Activated naive CD8-positive, alpha-beta T cell treated with anti-CD3 and anti-CD28 coated beads, Interleukin-2, amount 50 U/mL, for 16 hours (primary cell): ENCODE measurements at places on chromosomes 7 and 10.

GRCh38 chr7:105819559-105819958, 56.8 kb downstream of the ATXN7L1 start:
- no peak for DNase-seq

DNA sequence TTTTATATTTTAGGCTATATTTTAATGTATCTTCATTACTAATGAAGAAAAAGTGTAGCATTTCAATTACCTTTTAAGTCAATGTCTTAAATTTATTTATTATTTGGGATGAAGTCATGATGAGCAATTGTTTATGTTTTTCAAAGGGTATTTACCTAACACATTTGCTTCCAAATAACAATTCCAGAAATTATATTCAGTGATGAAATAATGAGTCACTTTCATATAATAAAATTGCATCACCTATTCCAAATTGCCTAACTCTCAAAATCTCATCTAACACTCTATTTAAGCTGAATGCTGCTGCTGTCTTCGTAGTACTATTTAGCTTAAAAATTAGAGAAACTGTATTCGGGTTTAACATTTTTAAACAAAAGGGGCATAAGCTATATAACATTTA, 97.7 kb downstream of the PRKG1 start:
- DNase-seq = no peak

GRCh38 chr10:73968098-73968521, 29.8 kb upstream of the VCL start:
- no peak for DNase-seq

GRCh38 chr10:70380350-70381135, 1.9 kb downstream of the LRRC20 start:
- no peak for DNase-seq

- DNase-seq = no peak
These were observed 45.7 kb upstream of the SFTPD start for GRCh38 chr10:79994556-79994955.

GRCh38 chr10:71244431-71245419, 32.4 kb downstream of the UNC5B start:
- no peak for DNase-seq

- DNase-seq = no peak
These were observed 5.7 kb downstream of the CUX1 start for GRCh38 chr7:101823096-101823495.

DNA sequence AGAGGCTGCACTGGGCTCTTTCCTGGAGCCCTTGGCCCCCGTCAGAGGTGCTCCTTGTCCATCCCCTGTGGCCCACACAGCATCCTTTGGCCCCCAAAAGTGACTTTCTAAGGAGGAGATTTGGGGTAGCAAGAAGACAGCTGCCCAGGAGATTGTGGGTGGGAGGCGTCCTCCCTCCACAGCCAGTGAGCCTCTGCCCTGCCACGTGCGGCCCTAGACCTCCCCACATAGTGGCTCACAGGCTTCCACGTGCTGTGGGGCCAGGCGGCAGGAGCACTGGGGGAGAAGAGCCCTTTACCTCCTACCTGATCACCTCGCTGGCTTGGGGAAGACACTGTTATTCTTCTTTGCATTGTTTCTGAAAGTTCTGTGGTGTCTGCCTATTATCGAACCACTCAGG, 178.8 kb downstream of the TCERG1L start:
- DNase-seq = no peak

DNA sequence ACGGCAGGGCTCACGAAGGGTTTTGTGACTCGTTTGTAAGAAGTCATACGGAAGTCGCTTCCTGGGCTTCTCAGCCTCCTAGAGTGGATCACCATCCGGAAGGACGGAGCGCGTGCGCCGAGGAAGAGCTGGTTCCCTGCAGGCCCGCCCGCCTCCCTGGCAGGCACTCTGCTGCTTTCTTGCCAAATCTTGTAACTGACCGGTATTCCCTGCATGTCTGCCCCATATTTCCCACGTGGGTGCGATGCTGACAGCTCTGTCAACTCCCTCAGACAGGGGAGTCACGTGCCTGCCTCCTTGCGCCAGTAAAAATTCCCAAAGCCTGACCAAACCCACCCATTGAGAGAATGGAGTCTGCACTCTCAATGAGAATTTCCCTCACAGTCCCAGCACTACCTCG, 12.7 kb downstream of the SHH start:
- no peak for DNase-seq

DNA sequence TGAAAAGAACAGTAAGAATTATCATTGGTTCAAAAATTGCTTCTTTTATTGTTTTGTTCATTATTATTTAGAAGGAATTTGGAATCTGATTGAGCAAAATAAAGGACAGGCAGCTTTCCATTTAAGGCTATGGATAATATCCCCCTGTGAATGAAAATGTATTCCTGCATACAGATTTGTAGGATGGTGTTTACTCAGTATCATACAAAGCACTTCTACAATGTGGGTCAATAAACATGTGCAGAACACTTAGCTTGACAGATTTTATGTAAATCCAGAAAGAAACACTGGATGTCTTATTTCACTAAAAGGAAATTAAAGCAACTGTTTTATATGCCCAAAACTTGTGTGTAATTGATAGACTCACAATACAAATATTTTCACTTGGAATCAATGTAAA, 189.7 kb downstream of the THSD7A start:
- DNase-seq = no peak

DNA sequence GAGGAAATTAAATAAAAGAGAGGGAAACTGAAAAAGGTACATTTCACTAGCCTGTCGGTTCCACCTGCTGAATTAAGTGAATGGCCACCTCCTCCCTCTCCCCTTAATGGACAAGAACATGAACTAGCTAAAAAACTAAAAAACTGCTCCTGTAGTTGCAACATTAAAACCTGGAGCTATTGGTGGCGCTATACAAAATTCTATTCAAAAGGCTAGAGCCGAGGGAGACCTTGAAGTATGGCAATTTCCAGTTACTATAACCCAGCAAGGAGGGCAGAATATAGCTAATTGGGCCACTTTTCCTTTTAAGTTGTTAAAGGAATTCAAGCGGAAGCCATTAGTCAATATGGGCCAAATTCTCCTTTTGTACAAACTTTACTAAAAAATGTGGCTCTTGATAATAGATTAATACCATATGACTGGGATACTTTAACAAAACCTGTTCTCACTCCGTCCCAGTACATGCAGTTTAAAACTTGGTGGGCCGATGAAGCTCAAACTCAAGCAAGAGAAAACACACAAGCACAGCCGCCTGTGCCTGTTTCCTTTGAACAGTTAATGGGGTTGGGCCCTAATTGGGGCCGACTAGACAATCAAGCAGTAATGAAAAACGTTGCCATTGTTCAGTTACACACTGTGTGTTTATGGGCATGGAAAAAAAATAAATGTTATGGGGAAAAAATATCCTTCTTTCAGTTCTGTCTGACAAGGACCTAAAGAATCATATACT, 6.5 kb upstream of the CHST3 start:
- no peak for DNase-seq

DNA sequence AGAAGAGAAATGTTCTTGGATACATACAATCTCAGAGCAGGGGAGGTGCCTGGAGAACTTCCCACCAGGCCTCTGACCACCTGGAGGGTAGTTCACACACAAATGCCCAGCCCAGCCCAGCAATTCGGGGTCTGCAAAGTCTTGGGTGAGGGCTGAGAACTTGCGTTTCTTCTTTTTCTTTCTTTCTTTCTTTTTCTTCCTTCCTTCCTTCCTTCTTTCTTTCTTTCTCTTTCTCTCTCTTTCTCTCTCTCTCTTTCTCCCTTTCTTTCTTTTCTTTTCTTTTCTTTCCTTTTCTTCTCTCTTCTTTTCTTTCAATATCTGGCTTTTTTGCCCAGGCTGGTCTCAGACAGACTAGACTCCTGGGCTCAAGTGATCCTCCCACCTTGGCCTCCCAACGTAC, 22.4 kb downstream of the NPC1L1 start:
- no peak for DNase-seq

GRCh38 chr7:94303695-94304094, 91.0 kb upstream of the COL1A2 start:
- DNase-seq = no peak

DNA sequence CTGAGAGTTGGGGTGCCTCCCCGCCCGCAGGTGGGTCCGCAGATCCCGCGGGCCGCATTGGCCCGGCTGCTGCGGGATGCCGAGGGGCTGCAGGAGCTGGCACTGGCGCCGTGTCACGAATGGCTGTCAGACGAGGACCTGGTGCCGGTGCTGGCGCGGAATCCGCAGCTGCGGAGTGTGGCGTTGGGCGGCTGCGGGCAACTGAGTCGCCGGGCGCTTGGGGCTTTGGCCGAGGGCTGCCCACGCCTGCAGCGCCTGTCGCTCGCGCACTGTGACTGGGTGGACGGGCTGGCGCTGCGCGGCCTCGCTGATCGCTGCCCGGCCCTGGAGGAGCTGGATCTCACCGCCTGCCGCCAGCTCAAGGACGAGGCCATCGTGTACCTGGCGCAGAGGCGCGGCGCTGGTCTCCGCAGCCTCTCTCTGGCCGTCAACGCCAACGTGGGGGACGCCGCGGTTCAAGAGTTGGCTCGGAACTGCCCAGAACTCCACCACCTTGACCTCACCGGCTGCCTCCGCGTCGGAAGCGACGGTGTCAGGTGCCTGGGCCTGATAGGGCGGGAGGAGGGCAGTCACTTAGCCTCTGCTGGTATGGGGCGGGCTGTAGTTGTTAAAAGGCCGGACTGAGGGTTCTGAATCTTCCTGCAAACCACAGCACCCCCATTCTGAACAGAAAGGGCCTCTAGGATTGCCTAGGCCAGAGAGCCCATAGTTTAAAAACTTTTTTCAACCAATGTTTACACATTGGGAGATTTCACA, 1.3 kb downstream of the FBXL15 start:
- no peak for DNase-seq

GRCh38 chr7:29935111-29935510, 54.5 kb downstream of the SCRN1 start:
- no peak for DNase-seq
